ENCODE measurements at places on chromosomes 7 and 10.

- DNase-seq, result no peak
Observed at GRCh38 chr10:121078036-121078435, 226.9 kb downstream of the WDR11 start.

DNA sequence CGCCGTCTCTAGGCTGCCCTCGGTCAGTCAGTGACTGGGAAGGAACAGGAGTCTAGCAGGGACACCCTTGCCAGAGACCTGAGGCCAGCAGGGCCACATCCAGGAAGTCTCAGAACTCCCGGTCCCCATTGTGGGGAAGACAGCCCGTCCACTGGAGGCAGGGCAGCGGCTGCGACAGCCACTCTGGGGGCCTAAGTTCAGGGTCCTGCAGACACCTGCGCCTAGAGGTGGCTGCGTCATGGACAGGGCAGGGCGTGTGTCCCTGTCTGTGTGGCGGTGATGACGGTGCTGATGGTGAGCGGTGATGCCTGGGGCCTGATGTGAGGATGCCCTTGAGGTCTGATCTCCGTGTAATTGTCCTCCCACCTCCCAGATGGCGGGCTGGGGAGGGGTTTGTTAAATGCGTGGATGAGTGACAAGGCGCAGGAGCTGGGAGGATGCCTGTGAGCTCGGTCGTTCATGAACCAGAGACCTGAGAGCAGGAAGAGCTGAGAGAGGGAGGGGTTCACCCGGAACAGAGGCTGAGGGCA, 537.9 kb upstream of the FOXK1 start:
- DNase-seq, result no peak

GRCh38 chr7:5598769-5599371, 175.2 kb upstream of the TNRC18 start:
- DNase-seq, result no peak

- peak; percentile 57 for DNase-seq
Observed at GRCh38 chr10:69802424-69803161, 887 bp downstream of the COL13A1 start.

GRCh38 chr10:92573091-92573797, 649 bp downstream of the IDE start:
- peak; percentile 49 for DNase-seq

DNA sequence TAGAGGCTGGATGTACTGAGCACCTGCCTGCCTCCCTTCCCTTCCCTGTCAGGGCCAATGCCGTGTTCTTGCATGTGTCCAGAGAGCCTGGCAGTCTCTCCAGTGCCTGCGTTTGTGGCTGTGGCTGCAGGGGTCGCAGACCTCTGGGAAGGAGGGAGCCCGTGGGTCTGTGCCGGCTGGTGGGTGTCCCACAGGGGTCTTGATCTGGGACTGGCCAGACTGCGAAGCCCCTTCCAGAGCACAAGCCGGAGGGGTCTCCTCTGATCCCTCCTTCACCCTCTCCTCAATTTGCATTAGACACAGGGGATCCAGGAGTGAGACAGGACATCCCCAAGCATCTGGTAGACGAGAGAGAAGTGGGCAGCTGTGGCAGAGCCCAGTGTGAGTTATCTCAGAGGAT, 199.2 kb downstream of the ADARB2 start:
- DNase-seq, result no peak

GRCh38 chr7:5692112-5692844, 89.2 kb downstream of the RNF216 start:
- DNase-seq, result peak; percentile 99

DNA sequence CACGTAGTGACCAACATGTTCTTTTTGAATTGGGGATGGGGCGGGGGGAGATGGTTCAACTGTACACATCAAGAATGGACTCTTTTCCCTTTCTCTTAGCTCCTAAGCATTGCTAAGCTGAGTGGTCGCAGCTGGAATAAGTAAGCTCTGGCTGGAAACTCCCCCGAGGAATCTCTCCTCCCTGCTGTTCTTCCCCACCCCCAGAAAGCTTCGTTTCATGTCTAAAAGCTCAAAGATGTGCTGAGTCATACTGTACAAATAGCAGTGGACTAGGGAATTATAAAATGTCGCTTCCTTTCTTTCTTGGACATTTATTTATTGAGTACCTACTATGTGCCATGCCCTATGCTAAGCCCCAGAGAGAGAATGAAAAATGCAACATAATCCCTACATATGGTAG, 191.1 kb upstream of the ADO start:
- DNase-seq, result peak; percentile 84

GRCh38 chr7:158109364-158110033, 478.1 kb downstream of the PTPRN2 start:
- DNase-seq, result no peak

- DNase-seq, result peak; percentile 3
Observed at GRCh38 chr7:118573085-118573484, 348.6 kb downstream of the ANKRD7 start.

DNA sequence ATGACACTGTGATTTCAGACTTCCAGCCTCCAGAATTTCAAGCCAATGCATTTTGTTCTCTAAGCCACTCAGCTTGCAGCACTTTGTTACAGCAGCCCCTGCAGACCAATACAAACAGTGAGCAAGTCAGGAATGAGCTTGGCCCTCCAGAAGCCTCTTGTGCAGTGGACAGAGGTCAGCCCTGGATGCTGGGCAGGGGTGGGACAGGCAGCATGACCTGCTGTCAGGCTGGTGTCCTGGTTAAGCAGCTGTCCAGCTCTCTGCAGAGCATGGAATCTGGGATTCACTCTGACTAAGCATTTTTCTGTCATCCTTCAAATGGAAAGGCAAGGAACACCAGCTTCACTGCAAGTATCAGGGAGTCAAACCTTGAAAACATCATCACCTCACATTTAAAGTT, 85.5 kb upstream of the GDF10 start:
- DNase-seq, result no peak

DNA sequence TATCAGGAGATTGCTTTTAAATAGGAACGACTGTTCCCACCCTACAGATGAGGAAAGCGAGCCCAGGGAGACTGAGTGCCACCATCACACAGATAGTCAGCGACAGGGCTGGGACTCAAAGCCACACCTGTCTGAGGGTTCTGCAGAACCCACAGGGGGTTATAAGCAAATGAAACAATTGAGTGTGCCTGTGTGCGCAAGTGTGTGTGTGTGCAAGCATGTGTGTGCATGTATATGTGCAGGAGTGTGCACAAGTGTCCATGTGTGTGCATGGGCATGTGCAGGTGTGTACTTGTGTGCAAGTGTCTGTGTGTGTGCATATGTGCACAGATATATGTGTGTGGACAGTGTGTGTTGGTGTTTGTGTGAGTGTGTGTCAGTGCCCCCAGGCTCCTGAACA, 280.2 kb downstream of the GRID1 start:
- DNase-seq, result no peak

DNA sequence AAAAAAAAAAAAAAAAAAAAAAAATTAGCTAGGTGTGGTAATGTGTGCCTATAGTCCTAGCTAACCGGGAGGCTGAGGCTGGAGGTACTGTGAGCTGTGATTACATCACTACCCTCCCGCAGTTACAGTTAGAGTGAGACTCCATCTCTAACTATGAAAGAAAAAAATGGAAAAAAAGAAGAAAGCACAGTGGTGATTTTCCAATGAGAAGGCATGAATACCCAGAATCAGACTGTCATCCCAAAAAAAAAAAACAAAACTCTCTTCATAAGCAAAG, 269.9 kb upstream of the MKLN1 start:
- no peak for DNase-seq

GRCh38 chr7:39493934-39494333, 72.3 kb upstream of the YAE1 start:
- peak; percentile 59 for DNase-seq

- no peak for DNase-seq
Observed at GRCh38 chr10:71152043-71152442, 60.3 kb upstream of the UNC5B start.

DNA sequence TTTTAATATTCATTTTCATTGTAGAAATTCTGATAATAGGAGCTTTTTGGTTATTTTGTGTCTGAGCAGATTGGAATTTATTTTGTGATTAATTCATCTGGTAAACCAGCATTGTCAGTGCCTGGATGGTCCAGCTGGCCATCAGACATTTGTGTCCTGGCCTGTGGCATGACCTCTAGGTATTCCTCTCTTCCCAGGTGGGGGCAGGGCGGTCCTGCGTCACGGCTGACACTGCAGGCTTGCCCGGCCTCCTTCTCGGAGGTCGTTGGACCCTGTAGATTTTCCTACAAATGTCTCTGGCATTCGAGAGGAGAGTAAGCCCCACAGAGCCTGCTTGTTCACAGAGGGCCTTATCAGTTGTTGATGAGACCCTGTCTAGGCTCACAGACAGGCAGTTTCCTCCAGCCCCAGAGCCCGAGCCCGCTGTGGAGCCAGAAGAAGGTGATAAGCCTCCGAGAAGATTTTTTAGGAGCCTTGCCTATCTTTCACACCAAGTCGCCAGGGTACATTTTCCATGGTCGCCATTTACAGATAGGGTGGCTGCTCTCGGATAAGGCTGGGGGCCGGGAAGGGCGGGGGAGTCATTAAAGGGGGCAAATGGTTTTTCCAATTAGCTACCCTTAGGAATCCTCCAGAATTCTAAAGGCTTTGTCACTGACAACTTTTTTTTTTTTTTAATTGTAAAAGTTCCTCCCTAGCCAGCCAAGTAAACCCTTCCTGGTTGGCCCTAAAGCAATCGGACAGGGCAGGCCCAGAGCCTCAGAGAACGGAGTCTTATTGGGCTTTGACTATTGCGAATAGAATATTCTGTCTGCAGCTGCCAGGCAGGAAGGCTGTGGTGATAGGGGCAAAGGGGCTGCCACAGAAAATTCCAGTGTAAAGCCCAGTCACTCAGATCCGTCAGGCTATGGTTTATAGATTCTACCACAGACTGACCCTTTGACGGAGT, 78.1 kb upstream of the TBX20 start:
- no peak for DNase-seq

DNA sequence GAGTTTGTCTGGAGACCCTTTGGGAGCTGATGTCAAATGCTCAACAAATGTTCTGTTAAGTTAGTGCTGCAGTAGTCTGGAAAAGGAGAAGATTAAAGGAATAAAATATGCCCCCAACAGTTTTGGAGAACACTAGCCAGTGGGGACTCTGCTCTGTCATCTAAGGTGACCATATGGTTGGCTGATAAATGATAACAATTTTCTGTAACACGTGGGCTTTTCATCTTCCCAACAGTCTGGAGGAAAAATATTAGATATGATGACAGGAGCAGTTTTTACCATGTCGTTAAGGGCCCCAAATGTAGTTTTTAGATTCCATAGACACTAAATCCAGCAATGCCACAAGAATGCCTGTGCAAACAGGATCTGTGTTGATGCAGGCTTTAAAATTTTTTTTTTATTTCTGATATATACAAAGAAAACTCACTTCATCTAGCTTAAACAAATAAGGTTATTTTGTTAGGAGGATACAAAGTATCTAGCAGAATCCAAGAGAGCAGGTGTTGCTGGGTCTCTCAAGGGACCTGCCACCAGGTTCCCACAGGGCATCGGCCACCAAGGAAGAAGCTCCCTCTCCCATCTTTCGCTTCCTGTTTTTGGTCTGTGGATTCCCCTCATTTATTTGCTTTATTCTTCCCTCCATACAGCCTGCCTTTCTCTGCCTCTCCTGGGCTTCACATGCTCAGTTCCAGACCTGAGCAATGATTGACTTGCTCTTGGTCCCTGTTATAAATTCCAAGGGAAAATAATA, 6.2 kb upstream of the CFAP58 start:
- no peak for DNase-seq

DNA sequence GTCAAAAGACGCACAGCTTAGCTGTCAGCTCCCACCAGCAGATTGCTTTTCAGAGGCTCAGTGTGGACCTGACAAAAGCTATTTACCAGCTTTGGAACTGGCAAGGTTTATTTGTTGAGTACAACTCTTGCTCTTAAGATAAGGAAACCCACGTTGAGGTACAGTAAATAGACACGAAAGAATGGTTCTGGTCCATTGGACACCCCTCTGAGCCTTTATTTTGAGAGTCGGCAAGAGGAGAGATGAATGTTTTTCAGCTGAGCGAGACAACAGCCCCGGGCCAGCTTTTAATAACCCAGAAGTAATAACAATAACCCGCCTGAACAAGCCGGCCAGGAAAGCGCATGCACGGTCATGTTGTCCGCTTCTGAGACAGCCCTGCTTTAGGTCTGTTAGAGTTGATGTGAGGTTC, 49.0 kb downstream of the WNT2 start:
- DNase-seq, result no peak

GRCh38 chr7:122750389-122750788, 47.7 kb upstream of the RNF148 start:
- no peak for DNase-seq

DNA sequence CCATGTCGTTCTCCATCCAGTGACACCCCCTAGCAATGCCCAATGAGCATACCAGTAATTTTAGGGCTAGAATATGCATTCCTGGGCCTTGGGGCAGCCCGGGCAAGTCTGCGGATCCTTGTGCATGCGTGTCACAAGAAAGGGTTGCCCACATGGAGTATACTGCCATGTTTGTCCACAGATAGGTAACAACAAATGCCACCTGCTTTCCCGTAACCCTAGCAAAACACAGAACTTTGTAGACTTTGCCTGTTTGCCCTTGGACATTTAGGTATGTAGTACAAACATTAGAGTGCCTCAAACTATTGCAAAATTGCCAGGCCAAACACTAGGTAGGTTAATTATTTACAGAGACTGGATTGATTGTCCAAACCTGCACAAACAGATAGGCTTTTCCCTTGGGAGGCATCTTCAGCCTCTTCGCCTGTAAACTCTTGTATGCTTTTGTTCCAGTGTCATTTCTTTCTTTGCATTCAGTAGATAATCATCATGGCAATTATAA, 117.0 kb downstream of the ADCY1 start:
- no peak for DNase-seq

- no peak for DNase-seq
Observed at GRCh38 chr7:25126751-25127150, 1.7 kb upstream of the CYCS start.

DNA sequence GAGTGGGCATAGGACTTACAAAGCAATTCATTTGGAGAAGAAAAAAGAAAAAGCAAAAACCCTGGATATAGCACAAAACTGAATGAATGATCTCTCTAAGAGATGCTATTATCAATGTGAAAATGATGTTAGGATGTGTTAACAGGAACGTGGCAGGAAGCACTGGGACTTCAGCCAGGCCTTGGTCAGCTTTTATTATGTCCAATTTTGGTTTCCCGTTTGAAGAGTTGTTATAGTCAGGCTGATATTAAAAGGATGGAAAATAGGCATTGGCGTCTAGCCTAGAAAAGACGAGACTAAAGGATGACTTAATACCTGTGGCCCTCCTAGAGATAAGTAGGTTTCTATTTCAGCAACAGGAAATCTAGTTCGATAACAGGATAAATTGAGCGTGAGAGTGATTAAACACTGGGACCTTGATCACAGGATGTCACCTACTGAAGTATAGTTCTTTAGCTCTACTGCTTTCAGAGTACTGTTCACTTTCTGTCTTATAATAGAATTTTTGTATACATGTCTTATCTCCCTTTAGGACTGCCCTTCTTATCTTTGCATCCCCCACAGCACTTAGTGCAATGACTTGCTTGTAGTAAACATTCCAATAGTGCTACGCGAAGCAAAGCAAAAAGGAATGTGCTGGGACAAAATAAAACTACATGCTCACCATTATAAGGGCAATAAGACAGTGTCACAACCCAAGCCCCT, 99.8 kb upstream of the AGBL3 start:
- peak; percentile 75 for DNase-seq

DNA sequence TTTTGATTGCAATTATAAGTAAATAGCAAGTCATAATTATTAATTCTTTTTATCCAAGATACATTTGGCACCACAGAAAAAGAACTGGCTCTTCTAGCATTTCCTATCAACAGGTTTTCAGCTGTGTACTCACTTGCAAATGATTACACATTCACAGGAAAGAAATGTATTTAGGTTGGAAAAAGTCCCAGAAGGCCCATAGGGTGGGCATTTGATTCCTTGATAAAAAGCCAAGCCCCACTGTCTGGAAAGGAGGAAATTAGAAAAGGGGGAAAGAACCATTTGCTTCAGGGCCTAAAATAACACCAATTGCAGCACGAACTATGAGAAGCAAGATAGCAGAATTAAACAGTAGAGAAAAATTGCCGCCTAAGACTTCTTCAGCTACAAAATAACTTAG, 80.8 kb upstream of the COL1A2 start:
- DNase-seq, result peak; percentile 90

Measured in fibroblast of skin of right biceps (primary cell).